Activated naive CD4-positive, alpha-beta T cell (primary cell): ENCODE measurements at places on chromosomes 3 and 15.

DNA sequence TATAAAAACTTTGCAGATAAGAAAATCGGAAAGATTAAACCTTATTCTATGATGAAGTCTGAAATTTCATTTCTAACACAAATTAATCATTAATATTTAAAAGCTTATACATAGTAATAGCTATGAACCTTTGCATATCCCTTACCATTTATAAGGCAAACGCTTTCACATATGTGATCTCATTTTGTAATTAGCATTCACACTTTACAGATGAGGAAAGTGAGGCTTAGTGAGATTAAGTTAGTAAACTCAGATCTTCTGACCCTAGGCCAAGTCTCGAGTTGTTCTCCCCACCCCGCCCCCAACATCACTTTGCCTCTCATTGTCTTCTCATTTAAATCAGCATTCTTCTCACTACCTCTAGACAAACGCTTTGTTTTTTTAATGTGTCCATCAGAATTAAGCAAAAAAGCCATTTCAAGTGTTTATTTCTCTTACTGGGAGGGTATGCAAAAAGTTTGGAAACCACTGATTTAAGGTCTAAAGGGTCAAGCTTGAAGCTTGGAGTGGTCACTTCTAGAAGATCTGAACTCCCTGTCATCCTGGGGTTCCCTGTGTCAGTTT is 172.9 kb upstream of the BCL6 start:
- DNase-seq = no peak

GRCh38 chr15:97678656-97679055 is 281.8 kb upstream of the ARRDC4 start:
- no peak for DNase-seq

- no peak for DNase-seq
These were observed 129.6 kb downstream of the FMN1 start for GRCh38 chr15:33064878-33065277.

GRCh38 chr3:188054541-188054940 is 99.4 kb upstream of the LPP start:
- DNase-seq = no peak

GRCh38 chr3:20352546-20353179 is 166.7 kb upstream of the SGO1 start:
- DNase-seq = no peak

DNA sequence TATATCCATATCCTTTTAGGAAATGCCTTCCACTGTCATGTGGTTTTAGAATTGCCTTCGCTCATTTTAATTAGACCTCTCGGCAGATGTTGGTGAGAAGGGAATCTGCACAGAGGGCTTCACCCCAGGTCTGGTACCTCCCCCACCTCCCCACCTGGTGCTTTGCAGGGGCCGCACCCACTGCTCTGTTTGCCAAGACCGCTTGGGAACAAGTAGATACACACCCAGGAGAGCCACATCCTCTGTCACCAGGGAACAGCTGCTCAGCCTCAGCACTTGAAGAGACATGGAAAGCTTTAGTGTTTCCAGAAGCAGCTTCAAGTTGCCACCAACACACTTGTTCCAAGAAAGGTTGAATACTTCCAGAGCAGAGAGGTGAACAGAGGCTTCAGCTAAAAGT is 21.8 kb downstream of the LRRC31 start:
- no peak for DNase-seq

DNA sequence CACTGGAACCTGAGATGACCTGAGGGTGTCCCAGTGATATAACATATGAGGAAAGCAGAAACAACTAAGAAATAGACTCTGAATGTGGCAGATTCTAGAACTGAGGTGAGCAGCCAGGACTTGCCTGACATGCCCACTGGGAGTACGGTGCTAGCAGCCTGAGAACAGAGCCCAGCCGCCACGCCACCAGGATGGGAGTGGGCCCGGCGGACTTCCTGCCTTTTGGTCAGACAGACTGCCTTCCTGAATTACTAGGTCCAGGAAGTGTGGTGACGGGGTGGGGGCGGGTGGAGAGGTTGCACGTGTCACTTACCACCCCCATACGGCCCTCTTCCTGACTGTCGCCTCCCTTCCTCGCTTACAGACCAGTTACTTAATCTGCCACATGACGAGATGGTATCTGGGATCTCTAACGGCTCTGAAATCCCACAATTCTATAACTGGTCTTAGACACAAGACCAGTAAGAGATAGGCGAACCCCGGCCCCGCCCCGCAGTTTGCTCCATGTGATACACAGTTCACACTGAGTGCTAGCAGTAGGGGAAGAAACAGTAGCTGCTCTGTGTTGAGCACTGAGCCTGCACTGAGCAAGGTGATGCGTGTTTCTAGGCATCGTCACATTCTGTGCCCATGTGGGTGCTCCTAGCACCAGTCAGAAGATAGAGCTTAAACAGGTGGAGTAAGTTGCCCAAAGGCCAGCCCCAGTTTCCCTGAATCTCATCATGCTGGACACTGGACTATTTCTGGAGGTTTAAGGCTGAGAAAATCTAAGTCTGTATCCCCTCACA is 95.7 kb downstream of the CPN2 start:
- DNase-seq = peak; percentile 7
